ENCODE measurements at places on chromosomes 6 and 20. TPM values are rescaled to one million over a fixed set of nuclear protein-coding genes. Genes with fewer than 3 reads are reported as not detected.

Gene CLPSL1
- total RNA-seq = not detected

Gene NRM
- total RNA-seq = 5.1 TPM

Gene HCRTR2
- total RNA-seq = not detected

Gene BMP2
- total RNA-seq = 29.4 TPM

- peak overlapping the region; percentile 79 for H3K27ac ChIP-seq
- H3K4me3 ChIP-seq = peak overlapping the region; percentile 38
- peaks cover 3% of the 10 kb centered on the region for H3K4me1 ChIP-seq
- H3K27me3 ChIP-seq = no peaks in the 10 kb centered on the region
- peak; percentile 89 for DNase-seq
These were observed 113.5 kb upstream of the BTN3A2 start for GRCh38 chr6:26251354-26252076.

GRCh38 chr6:143822584-143823024 lies 20.5 kb upstream of the LTV1 start:
- peaks cover 3% of the 10 kb centered on the region for H3K36me3 ChIP-seq
- H3K4me1 ChIP-seq = no peaks in the 10 kb centered on the region
- H3K27me3 ChIP-seq = no peaks in the 10 kb centered on the region
- H3K4me3 ChIP-seq = no peak overlapping the region
- no peak for DNase-seq

DNA sequence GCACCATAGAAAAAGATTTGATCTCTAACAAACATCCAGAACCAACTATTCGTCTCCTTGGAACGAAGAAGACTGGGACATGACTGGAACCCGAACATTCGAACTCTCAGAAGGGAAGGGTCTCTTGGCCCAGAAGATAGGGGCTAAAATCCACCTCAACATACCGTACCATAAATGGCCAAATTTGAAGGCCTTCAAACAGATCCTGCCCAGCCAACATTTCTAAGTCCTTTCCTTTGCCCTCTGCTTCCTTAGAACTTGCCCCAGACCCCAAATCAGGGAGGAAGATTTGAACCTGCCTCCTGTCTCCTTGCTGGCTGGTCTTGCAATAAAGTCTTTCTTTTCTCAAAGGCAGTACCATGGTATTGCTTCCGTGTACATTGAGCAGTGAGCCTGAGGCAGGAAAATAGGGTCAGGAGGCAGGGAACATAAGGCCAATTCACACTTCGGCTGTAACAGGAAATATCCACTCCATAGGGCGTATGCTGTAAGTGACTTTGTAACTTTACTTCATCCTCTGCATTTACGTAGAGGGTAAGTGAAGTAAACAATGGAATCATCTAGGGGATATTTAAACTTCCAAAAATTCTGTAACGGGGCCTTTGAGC lies 1.8 kb upstream of the PXDC1 start:
- no peak overlapping the region for H3K4me3 ChIP-seq
- peaks cover 2% of the 10 kb centered on the region for H3K4me1 ChIP-seq
- H3K27ac ChIP-seq = no peak overlapping the region
- no peaks in the 10 kb centered on the region for H3K36me3 ChIP-seq
- no peak for DNase-seq

DNA sequence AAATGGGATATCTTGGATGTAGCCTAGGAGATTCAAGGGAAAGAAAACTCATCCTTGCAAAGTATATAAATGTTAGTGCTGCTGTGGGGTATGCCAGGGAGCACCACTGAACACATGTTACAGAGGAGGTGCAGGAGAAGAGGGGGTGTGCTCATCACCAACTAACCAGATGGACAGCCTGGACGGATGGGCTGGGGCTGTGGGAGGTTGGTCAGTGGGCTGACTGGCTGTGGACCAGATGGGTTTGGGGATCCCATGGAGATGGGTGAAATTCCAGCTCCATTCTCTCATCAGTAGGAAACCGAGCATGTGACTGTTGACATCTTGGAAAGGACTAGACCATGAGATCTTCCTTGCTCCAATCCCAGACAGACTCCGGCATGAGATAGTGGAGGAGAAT lies 201.0 kb downstream of the LRFN2 start:
- H3K27ac ChIP-seq = no peak overlapping the region
- H3K4me3 ChIP-seq = no peak overlapping the region
- no peaks in the 10 kb centered on the region for H3K27me3 ChIP-seq
- DNase-seq = no peak
- no peaks in the 10 kb centered on the region for H3K4me1 ChIP-seq
